ENCODE measurements at places on chromosomes 12 and 14. TPM values are rescaled to one million over a fixed set of nuclear protein-coding genes. Genes with fewer than 3 reads are reported as not detected.

BRMS1L gene
- total RNA-seq = 3.4 TPM

HVCN1 gene
- 2.3 TPM for total RNA-seq

ARPC3 gene
- 136 TPM for total RNA-seq

RNU4-1 gene
- not detected for total RNA-seq

CCDC63 gene
- not detected for total RNA-seq

RAN gene
- total RNA-seq = 532 TPM

Measured in smooth muscle cell of the pulmonary artery (primary cell).